Cardiac fibroblast (primary cell): ENCODE measurements at places on chromosomes 5 and 9.

DNA sequence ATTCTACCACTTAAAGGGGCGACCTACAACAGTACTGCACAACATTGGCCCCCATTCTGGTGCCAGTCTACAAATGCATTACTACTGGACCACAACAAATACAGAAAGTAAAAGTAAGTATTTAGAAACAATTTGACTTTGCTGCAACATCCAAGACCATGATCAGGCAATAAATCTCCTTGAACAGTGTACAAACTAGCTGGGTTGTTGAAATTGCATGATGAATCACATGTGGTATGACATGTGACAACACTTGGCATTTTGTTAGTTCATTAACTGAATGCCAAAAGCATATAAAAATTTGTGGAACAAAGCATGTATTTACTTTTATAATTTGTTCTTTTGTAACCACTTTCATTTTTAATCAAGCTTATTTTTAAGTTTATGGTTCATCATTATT, 270.5 kb downstream of the NFIB start:
- DNase-seq, result peak; percentile 33

DNA sequence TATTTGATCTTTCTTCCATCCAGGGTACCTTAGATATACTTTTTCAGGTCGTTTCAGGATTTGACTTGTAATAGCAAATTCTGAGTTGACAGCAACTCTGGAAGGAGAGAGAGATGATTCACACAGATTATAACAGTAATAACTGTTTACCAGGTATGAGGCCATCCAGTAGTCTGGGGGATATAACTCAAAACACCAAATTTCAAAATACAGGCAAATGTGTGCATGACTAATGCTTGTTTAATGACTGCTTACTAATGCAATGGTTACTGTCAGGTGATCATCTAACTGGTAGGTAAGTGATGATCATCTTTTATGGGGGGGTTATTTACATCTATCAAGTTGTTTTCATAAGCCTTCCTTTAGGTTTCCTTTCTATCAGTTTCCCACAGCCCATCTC, 412.3 kb downstream of the MAT2B start:
- DNase-seq, result no peak

DNA sequence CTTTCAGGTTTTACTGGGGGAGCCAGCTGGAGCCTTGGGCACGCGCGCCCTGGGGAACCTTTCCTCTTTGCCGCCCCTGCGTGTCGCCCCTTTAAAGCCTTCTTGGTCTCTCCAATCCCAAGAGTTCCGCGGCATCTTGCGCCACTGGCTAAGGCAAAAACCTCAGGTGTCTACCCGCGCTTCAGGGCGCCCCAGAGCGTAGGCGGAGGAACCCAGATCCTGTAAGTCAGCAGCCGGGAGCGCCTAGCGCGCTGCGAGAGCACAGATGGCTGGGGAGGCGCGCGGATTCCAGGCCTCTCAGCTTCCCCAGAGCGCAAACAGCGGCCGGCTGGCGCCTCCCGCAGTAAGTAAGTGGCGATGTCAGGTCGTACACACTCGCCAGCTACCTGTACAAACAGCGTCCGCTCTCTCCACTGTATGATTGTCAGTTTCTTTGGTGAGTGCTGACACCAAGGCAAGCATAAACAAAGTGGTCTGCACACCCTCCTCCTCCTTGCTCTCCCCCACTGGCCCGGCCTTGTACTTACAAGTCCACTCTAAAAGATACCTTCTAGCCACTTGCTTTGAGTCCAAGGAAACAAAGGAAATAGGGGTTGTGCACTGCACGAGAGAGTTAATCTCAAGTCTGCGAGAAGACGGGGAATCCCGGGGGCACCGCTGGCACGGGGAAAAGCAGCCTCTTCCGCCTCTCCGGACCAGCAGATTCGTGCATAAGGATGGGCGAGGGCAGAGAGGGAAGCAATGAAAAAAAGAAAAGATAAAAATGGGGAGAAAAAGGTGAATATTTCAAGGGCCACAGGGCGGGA, 2.9 kb downstream of the HTR1A start:
- DNase-seq, result no peak

DNA sequence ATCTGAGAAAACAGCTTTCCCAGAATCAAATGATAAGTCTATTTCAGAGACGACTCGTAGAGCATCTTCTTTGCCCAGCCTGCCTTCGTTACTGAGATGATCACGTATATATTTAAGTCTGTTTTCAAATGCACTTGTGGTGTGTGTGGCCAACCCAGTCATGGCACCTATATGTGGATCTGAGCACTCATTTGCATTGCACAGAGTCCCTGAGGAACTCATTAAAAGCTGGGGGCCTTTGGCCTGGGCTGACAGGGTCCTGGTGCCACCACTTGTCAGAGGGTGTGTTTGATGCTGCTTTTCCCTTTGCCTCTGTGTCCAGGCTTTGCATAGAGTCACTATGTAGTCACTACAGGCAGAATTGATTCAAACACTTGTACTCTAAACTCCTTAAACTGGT, 17.4 kb upstream of the DMRT3 start:
- DNase-seq, result no peak

GRCh38 chr9:23524607-23525155, 301.4 kb downstream of the ELAVL2 start:
- DNase-seq, result no peak

- DNase-seq, result no peak
These were observed 424.0 kb downstream of the CDH18 start for GRCh38 chr5:19564036-19564435.
